Dermis blood vessel endothelial cell (primary cell): ENCODE measurements at places on chromosomes 12 and 14.
A peak's percentile ranks its signal among the peaks of the same experiment; 100 is the strongest.

DNA sequence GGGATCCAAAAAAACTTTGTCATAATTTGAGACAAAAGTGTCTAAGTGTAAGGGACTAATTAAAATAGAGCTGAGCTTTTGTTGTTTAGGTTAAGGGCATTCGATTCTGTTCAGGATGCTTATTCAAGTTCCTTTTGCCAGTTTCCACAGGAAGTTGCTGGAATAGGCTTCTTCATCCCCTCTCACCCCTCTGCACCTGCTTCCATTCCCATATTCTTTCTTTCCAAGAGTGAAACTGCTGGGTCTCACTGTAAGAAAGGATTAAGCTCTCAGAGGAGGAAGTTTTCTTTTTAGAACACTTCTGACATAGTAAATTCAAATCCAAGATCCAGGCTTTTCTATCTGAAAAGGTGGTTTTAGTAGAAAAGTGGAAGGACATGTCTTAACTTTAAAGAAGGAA is 61.4 kb downstream of the POLR3B start:
- peak; percentile 43 for DNase-seq

DNA sequence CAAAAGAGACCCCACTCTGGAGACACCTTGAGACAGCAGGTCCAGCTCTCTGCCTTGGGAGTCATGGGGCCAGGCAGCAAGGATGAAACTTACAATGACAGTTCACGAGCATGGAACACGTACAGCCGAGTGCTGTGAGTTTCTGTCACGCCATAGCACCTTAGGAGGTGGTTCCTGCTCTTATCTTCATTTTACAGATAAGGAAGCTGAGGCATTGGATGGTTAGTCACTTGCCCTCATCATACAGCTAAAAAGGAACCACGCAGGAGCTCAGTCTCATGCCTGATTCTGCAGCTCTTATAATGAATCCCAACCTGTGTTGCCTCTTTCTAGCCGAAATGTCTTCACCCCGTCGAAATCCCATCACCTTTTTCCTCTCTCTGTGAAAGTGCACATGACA is 39.9 kb downstream of the C14orf132 start:
- DNase-seq = no peak

GRCh38 chr12:32201096-32201495 is 94.4 kb downstream of the BICD1 start:
- no peak for DNase-seq

DNA sequence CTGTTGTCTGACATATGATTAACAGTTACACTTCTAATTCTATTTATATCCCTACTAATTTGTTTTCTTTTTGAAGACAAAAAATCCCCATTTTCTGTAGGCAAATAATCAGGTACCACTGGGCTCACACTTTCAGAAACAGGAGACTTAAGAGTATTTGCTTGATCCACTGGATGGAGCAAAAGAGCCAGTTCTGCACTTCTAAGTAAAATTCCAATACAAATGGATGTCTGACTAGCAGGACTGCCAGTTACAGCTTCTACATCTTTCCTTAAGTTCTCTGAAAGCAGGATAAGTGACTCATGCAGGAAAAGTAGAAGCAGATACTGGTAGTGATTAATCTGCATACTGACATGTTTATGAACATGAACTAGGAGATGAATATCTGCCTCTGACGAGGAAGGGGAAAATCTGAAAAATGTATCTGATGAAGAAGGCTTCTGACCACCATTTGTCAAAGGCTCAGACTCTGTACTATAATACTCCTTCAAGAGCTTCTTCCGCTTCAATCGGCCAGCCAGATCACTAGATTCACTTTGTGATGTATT is 73.8 kb upstream of the ANKS1B start:
- peak; percentile 89 for DNase-seq

- no peak for DNase-seq
Observed at GRCh38 chr12:55955344-55955743, 10.5 kb downstream of the PMEL start.

GRCh38 chr14:36671149-36671548 is 9.5 kb downstream of the PAX9 start:
- no peak for DNase-seq

- DNase-seq = no peak
Observed at GRCh38 chr14:48193893-48194292, 518.5 kb upstream of the MDGA2 start.

DNA sequence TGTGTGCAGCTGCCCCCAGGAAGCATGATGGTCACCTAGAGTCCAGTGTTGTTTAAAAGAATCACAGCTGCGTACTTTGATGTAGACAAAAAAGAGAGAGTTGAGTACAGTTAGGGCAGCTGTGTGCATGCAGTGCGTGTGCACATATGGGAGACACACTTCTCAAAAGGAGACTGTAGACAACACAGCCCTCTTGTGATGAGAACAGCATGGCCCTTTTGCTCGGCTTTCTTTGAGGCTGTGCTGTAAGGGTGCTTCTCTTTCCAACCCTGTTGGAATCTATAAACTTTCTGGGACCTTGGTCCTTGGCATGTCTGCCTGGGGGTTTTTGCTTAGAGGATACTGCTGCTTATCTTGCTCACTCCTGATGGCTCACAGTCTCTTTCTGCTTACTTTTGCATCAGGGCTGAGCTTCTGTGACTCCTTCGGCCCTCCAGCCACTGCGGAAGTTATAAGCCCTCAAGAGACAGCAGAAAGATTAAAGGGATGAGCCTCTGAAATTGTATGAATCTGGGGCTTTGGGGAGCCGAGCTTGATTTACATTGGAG is 102.9 kb downstream of the DYRK2 start:
- DNase-seq = no peak

- no peak for DNase-seq
Observed at GRCh38 chr14:39370415-39370814, 61.8 kb downstream of the FBXO33 start.

DNA sequence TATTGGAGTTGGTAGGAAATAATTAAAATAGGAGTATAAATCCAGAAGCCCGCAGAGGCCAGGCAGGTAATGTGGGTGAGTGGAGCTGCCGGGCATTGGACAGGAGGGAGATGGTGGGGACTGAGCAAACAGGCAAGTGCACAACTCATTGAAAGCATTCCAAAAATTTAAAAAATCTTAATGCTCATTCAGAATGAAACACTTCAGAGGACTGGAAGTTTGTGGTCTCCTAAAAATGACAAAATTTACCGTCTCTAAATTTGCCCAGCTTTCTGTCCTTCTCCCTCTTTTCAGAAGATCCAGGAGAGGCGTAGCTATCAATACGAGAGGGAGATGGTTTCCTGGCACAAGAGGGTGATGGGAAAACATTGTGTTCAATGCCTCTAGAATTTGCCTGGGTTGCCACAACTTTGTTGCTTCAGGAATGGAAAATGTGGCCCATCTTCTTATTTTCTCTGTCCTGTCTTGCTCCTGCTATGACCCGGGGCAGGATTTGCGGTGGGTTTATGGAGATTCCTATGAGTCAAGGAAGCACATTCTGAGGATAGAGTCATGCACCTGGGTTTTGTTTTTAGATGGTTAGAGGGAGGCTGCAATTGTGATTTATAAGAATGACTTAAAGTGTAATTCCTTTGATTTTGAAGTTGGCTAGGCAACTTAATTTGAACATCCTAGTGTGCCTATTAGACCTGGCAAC is 72.2 kb downstream of the BORCS5 start:
- DNase-seq = no peak

DNA sequence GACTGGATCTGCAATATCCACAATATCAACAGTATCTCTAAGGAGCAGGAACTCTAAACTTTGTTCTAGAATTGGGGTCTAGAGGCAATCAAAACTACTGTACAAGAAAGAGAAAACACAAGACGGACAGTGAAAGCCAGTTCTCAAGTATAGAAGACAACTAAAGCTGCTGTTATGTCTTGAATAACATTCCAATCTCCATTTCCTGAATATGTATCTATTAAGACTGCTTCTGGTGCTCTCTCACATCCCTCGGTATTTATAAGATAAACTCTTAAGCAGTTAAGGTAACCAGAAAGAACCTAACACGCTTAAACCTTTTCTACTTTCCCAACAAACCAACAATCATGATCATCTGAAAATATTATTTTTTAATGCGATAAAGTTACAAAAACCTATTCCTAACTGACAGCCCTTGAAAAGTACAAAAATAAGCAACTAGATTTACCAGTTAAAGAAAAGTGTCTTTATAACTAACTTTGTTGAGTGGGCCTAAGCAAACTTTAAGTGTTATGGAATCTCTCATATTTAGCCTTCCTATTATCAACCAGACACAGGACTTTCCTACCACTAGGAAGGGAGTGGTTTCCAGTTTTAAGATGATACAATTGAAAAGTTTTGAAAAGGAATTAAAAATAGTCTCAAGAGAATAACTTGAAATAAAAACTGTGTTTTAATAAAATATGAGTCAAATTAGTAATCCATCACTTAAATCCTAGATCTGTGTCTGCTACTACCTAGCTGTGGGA is 30.7 kb downstream of the NUMB start:
- peak; percentile 30 for DNase-seq

- no peak for DNase-seq
Observed at GRCh38 chr12:46516933-46517578, 144.5 kb upstream of the SLC38A2 start.

DNA sequence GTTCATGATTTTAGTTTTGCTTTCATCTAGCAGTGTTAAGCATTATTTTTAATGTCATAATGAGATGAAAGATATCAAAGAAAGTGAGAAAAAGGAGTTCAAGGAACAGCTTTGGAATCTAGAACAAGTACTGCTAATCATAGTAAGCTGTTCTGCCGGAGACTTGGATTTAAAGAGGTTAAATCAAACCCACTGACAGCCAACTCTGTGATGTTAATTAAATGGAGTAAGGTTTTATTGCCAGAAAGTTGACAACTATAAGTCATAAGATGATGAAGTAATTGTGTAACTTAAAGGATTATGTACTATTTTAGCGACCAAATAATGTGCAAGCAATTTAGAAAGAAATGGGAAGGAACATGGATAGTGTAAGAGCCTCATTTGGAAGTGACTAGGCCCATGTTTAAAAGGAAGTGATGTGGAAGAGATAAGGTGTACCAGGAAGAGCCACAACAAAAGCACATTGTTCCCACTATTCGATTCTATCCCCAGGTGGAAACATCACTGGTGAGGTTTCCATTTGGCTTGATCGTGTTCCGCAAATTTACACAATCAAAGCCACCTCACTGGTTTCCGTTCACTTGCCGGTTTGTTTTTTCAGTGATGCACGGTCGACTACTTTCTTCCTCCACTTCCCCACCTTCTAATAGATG is 388.5 kb downstream of the PAWR start:
- peak; percentile 98 for DNase-seq

DNA sequence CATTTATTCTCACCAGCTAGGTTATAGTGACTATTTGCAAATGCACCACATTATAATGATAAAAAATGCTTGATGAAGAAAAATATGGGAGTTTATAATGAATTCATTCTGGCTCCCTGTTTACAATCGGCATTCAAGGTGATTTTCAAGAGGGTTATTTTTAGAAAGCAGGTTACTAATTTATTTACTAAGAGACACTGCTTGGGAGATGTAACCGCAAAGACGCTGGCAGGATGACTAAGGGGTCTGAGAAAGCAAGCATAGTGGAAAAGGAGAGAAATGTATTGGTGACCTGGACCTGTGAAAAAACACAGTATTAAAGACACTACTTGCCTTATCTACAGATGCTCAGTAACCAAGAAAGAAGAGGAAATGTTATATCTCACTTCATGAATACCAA is 13.3 kb upstream of the PITPNM2 start:
- no peak for DNase-seq

- DNase-seq = peak; percentile 64
Observed at GRCh38 chr14:103185051-103186029, 62.1 kb downstream of the TNFAIP2 start.

DNA sequence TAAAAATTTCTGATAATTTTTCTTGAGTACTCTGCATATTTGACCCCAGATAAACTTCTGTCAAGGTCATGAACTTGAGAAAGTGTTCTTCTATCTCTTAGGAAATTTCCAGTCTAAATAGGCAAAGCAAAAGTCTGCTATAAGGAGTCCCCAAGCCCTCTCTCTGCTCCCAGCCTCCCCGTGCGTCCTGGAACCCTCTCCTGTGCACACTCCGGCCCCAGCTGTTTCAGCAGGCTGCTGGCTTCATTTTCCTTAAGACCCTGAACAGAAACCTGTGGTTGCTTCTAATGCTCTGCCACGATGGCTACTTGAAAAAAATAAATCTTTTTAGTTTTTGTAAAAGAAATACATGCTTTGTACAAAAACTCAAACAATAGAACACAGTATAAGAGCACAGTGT is 14.7 kb downstream of the KRT2 start:
- DNase-seq = no peak

GRCh38 chr12:78249578-78249977 is 418.9 kb downstream of the NAV3 start:
- DNase-seq = no peak

GRCh38 chr12:13229504-13229903 is 33.0 kb downstream of the EMP1 start:
- DNase-seq = no peak

DNA sequence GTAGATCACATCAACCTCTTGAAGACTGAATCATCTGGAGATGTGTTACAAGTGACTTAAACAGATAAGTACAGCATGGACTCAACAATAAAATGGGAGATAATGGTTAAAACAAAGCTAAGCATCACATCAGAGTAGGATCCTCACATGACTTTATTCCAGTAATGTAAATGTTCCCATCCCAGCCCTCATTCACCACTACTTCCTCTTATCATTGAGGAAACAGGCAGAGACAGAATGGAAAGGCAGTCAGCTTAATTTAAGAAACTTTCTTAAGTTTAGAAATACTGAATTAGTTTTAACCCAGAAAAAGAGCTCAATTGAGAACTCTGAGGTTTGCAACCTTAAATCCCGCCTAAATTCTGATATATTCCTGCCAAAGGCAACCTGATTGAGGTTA is 1.2 kb upstream of the ALG10 start:
- no peak for DNase-seq

GRCh38 chr12:13289653-13290289 is 93.2 kb downstream of the EMP1 start:
- DNase-seq = no peak

DNA sequence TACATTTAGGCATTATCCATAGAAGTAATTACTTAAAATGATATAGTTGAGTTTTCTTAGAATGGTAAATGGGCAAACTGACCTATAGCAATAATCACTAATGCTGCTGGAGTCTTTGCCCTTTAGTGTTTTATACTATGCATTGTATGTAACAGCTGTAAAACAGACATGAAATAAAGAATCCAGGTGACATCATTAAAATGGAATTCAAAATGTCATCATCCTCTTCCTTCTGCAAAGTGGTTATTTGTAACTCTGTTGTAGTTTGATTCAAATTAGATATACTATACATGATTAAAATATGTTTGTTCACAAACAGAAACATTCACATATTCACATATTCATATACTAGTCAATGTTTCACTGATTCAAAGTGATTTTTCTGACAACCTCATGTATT is 598.8 kb downstream of the SLC16A7 start:
- DNase-seq = peak; percentile 5

DNA sequence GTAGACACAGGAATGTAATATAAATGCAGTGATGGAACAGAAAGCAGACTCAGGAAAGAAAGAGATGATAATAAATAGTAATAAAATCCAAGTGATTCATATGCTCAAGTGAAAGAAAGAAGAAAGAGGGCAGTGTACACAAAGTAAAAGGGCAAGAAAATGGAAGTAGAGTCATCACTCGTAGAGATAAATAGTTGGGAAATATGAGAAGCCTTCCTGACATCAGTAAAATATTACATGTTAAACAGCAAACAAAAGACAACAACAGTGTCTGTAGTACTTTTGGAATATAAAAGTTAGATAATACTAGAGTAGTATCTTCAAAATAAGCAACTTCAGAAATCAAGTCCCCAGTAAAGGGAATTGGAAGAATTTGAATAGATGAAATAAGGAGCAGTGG is 412.3 kb downstream of the RAD51B start:
- DNase-seq = no peak

GRCh38 chr14:61927520-61927919 is 165.3 kb downstream of the SNAPC1 start:
- no peak for DNase-seq

- no peak for DNase-seq
Observed at GRCh38 chr14:101508196-101508947, 52.9 kb upstream of the DIO3 start.
